ENCODE measurements at places on chromosomes 4 and X. TPM values are rescaled to one million over a fixed set of nuclear protein-coding genes. Genes with fewer than 3 reads are reported as not detected.

GRCh38 chr4:18105030-18106011, 83.8 kb upstream of the LCORL start:
- DNase-seq = no peak

- no peak for DNase-seq
These were observed 46.2 kb upstream of the NHS start for GRCh38 chrX:17328837-17329236.

- DNase-seq = no peak
These were observed 2.4 kb upstream of the SLIT2 start for GRCh38 chr4:20249333-20249732.

- DNase-seq = no peak
These were observed 237.6 kb downstream of the FSTL5 start for GRCh38 chr4:161926033-161926828.

Gene RAB40AL
- total RNA-seq = not detected
